ENCODE measurements at places on chromosomes 1 and 21.

- no peak for DNase-seq
Measured at GRCh38 chr1:167797015-167797414, 75.2 kb downstream of the MPZL1 start.

DNA sequence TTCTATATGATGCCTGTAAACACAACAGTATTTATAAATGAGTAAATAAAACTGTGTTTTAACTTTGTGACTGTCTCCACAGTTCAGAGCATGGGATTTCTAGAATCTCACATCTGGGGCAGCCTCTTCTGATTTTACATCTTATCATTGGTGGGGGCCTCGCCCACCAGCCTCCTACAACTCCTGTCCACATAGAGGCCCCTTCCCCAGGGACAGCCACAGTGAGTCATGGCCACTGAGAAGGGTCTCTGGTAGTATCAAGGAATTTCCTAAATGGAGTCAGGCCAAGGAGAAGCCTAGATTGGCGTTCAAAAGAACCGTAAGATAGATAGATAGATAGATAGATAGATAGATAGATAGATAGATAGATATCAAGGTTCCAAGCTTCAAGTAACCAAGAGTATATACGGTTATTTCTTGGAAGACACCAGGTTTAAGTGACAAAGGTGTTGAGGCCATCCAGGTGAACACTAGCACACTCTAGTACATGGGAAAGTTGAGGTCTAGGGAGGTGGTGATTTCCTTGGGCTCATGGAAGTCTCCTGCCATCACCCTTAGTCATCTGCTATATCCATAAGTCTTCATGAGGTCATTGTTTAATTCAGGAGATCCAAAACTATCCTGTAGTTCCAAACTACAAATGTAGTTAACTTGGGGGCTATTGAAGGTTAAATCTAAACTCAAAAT is 121.6 kb downstream of the SYT2 start:
- DNase-seq: no peak

GRCh38 chr1:8739377-8739776 is 78.1 kb downstream of the RERE start:
- DNase-seq: peak; percentile 55

GRCh38 chr1:203516184-203516583 is 22.2 kb downstream of the OPTC start:
- no peak for DNase-seq

- DNase-seq: no peak
Measured at GRCh38 chr1:3120140-3120539, 51.1 kb downstream of the PRDM16 start.

DNA sequence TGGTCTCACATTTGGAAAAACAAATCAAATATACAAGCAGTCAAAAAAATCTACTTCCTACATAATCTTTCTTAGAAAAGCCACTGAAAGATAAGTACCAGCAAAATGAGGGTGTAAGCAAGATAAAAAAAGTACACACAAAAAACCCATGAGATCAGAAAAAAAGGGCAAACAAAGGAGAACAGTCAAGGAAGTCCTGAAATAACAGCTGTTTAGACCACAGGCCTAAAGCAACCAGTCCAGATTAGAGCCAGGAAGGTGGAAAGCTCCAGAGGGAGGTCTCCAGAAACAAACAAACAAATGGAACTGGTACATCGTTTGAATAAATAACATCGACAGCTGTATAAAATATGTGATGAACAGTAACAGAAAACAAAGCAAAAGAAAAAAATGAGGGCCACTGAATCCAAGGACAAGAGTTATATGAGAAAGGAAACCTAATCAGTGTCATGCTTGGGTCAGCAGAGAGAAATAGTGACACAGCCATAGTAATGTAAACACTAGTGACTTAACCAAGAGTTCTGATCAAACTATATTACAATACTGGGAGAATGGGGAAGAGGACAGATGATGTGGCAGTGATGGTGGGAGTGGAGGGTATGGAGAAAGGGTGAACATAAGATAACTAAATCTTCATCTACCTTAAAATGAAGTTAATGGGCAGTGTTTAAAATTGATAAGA is 67.5 kb downstream of the NVL start:
- no peak for DNase-seq

GRCh38 chr1:15115542-15116330 is 37.8 kb upstream of the TMEM51 start:
- DNase-seq: no peak

GRCh38 chr1:24186993-24187790 is at the start of gene IFNLR1:
TSS of gene IFNLR1 (minus strand) at chr1:24187289. CDS start at chr1:24187248, 41 bp downstream.
- DNase-seq: peak; percentile 77

GRCh38 chr1:10909697-10910680 is 102.5 kb upstream of the TARDBP start:
- peak; percentile 60 for DNase-seq

DNA sequence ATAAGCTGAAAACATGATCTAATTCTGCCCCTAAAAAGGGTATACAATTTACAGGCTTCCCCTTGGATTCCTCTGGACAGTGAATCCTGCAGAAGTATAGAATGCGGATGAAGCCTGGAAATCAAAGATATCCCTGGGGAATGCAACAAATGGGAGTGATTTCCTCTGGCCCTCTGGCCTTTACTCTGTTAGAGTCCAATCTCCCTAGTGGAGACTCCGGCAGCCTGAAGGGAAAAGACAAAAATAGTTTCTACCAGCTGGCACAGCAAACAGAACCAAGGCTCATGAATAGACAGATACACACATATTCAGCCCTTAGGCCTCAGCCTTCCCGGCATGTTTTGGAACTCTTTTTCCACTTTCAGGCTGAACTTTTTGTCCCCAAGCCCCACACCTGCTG is 3.9 kb upstream of the LRRC52 start:
- DNase-seq: no peak

All from T47D (cell line).